CD4-positive, CD25-positive, alpha-beta regulatory T cell (primary cell): ENCODE measurements at places on chromosomes 4 and X. TPM values are rescaled to one million over a fixed set of nuclear protein-coding genes. Genes with fewer than 3 reads are reported as not detected.

GRCh38 chr4:174460684-174461083 lies 61.6 kb downstream of the HPGD start:
- no peaks in the 10 kb centered on the region for H3K4me1 ChIP-seq
- no peak overlapping the region for H3K27ac ChIP-seq
- no peak overlapping the region for H3K4me3 ChIP-seq
- no peak for DNase-seq

- H3K36me3 ChIP-seq: no peaks in the 10 kb centered on the region
- no peak overlapping the region for H3K4me3 ChIP-seq
- H3K27ac ChIP-seq: no peak overlapping the region
- no peaks in the 10 kb centered on the region for H3K27me3 ChIP-seq
- H3K4me1 ChIP-seq: no peaks in the 10 kb centered on the region
- DNase-seq: no peak
These were observed 645.5 kb upstream of the FAM241A start for GRCh38 chr4:111499706-111500105.

- H3K27me3 ChIP-seq: no peaks in the 10 kb centered on the region
- no peak overlapping the region for H3K27ac ChIP-seq
- no peaks in the 10 kb centered on the region for H3K36me3 ChIP-seq
- no peak overlapping the region for H3K4me3 ChIP-seq
These were observed 69.3 kb downstream of the BTC start for GRCh38 chr4:74724979-74725378.

DNA sequence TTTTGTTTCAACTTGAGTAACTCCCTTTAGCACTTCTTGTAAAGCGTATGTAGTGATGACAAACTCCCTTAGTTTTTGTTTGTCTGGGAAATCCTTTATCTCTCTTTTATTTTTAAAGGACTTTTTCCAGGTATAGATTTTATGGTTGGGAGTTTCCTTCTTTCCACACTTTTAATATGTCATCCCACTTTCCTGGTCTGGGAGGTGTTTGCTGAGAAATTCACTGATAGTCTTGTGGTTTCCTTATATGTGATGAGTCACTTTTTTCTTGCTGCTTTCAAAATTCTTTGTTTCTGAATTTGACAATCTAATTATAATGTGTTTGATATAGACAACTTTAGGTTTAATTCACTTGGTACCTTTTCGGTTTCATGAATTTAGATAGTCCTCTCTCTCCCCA lies 353.9 kb downstream of the GPAT3 start:
- no peaks in the 10 kb centered on the region for H3K4me1 ChIP-seq
- H3K27me3 ChIP-seq: no peaks in the 10 kb centered on the region
- H3K4me3 ChIP-seq: no peak overlapping the region
- H3K36me3 ChIP-seq: no peaks in the 10 kb centered on the region

DNA sequence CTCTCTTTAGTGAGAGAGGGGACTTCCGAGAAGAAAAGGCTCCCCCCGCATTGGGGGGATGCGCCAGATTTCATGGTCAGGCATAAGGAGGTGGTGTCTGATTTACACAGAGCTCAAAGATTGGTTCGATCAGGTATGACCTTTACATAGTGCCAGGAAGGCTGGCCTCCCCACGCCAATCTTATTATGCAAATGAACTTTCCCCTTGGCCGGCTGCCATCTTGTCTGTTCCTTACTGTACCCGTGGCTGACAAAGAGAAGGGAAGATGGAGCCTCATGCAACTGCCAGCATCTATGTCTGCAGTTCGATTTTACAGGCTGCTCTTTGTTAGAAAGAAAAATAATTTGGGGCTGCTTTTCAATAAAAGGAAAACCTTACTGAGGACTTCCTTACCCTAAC lies 197.2 kb downstream of the GPM6A start:
- no peaks in the 10 kb centered on the region for H3K4me1 ChIP-seq
- no peaks in the 10 kb centered on the region for H3K27me3 ChIP-seq
- H3K27ac ChIP-seq: no peak overlapping the region
- no peak overlapping the region for H3K4me3 ChIP-seq
- H3K36me3 ChIP-seq: no peaks in the 10 kb centered on the region
- no peak for DNase-seq

DNA sequence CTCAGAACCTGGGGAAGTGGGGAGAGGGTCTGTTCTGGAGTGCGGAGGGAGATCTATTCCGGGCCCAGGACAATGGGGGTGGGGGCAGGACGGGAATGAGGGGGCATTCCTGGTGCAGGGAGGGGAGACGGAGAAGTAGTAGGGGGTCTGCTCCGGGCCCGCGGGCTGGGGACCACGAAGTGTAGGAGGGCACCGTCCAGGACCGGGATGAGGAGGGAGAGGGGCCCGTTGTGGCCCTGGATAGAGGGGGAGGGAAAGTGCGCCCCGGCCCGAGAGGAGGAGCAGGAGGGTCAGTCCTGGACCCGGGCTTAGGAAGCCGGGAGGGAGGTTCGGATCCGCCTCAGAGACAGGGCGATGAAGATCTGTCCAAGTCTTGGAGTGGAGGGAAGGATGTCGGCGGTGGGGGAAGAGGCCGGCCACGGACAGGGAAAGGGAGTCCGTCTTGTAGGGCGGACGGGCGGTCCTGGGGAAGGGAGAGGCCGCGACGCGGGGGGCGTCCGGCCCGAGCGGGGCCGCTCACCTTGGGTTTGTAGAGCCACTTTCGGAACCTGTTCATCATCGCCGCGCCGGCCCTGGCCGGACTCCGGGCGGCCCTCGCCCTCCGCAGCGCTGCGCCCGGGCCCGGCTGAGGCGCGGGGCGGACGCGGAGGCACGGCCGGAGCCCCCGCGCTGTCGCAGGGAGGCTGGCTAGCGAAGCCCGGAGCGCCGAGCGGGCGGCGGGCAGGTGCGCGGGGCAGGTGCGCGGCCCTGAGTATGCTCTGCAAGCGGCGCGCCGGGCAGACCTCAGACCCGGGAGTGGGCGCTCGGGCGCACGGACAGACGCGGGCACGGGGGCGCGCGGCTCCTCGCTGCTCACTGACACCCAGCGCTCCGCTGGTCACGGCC lies at the start of gene ZFYVE28:
TSS of gene ZFYVE28 (minus strand) at position 881 of the 885 bp plus-strand sequence. CDS start at position 559, 322 bp downstream.
- DNase-seq: peak; percentile 21
- H3K27me3 ChIP-seq: peaks cover 8% of the 10 kb centered on the region
- H3K4me3 ChIP-seq: peak within 1 kb of the TSS; percentile 71
- H3K4me1 ChIP-seq: peaks cover 54% of the 10 kb centered on the region
- no peaks in the 10 kb centered on the region for H3K36me3 ChIP-seq

DNA sequence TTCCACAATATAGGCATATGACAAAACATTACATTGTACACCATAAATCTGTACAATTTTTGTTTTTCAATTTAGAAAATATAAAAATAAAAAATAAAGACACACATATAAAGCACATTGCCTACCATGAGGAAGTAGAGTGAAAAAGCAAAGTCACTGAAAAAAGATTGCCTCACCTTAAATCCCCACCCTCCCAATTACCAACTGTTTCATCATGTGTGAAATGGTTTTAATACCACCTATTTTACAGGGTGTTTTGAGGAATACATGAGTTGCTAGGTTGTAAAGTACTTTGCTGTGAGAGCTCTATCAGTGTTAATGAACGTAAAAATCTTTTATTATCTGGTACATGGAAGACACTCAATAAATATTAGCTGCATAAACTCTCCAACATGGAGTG lies 373.6 kb upstream of the NDST3 start:
- H3K4me1 ChIP-seq: no peaks in the 10 kb centered on the region
- DNase-seq: no peak
- H3K36me3 ChIP-seq: no peaks in the 10 kb centered on the region

DNA sequence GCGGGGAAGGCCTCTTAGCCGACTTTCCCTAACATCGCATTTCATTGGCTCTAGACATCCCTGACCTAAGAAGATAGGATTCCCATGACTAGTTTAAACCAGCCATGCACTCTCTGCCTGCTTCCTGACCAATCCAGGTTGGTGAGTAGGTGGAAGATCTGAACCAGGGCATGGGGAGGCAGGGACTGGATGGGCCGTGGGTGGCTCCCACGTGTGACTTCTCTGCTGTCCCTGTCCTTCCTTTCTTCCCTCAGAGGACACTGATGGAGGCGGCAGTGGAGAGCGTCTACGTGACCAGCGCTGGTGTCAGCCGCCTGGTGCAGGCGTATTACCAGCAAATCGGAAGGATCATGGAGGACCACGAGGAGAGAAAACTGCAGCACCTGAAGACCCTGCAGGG lies 90.7 kb downstream of the EVC start:
- H3K4me3 ChIP-seq: no peak overlapping the region
- H3K4me1 ChIP-seq: no peaks in the 10 kb centered on the region
- no peaks in the 10 kb centered on the region for H3K36me3 ChIP-seq
- DNase-seq: no peak
- no peak overlapping the region for H3K27ac ChIP-seq

DNA sequence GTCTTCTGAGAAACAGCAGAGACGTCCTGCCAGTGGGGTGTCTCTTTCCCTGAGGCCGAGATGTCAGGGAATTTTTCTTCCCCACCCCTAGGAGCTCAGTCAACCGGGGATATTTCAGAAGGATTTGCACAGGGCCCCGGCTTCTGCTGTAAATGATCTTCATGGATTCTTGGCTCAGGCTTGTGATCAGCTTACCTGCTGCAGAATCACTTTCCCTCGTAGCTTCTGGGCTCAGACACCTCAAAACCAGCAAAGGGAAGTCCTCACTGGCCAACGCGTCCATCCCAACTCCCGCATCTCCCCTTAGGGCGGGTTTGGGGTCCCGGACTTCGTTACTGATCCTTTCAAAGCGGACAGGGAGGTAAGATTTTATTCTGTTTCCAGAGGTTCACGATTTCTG lies 212.7 kb downstream of the SHOX start:
- H3K27me3 ChIP-seq: no peaks in the 10 kb centered on the region
- H3K4me3 ChIP-seq: no peak overlapping the region
- H3K27ac ChIP-seq: no peak overlapping the region

GRCh38 chr4:185221491-185221890 lies 12.1 kb downstream of the SNX25 start:
- no peaks in the 10 kb centered on the region for H3K4me1 ChIP-seq
- H3K36me3 ChIP-seq: no peaks in the 10 kb centered on the region
- no peak for DNase-seq
- H3K27ac ChIP-seq: no peak overlapping the region

- no peak overlapping the region for H3K4me3 ChIP-seq
- no peak overlapping the region for H3K27ac ChIP-seq
- H3K36me3 ChIP-seq: no peaks in the 10 kb centered on the region
- H3K27me3 ChIP-seq: no peaks in the 10 kb centered on the region
- H3K4me1 ChIP-seq: no peaks in the 10 kb centered on the region
- no peak for DNase-seq
These were observed 120.8 kb upstream of the HS3ST1 start for GRCh38 chr4:11549525-11549924.

DNA sequence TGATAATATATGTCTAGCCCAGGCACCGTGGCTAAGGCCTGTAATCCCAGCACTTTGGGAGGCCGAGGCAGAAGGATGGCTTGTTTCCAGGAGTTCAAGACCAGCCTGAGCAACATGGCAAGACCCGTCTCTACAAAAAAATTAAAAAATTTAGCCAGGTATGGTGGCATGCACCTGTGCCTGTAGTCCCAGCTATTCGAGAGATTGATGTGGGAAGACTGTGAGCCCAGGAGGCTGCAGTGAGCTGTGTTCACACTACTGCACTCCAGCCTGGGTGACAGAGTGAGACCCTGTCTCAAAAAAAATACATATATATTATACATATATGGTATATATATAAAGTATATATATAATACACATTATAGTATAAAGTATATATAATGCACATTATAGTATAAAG lies 162.0 kb upstream of the MAB21L2 start:
- H3K4me3 ChIP-seq: no peak overlapping the region
- no peaks in the 10 kb centered on the region for H3K4me1 ChIP-seq
- no peak overlapping the region for H3K27ac ChIP-seq
- DNase-seq: no peak

GRCh38 chr4:47075262-47075661 lies 43.9 kb downstream of the GABRB1 start:
- DNase-seq: no peak
- no peak overlapping the region for H3K27ac ChIP-seq
- no peak overlapping the region for H3K4me3 ChIP-seq

GRCh38 chr4:56532239-56532638 lies 26.6 kb downstream of the ARL9 start:
- H3K27ac ChIP-seq: no peak overlapping the region
- peaks cover 9% of the 10 kb centered on the region for H3K4me1 ChIP-seq
- DNase-seq: no peak
- no peak overlapping the region for H3K4me3 ChIP-seq

DNA sequence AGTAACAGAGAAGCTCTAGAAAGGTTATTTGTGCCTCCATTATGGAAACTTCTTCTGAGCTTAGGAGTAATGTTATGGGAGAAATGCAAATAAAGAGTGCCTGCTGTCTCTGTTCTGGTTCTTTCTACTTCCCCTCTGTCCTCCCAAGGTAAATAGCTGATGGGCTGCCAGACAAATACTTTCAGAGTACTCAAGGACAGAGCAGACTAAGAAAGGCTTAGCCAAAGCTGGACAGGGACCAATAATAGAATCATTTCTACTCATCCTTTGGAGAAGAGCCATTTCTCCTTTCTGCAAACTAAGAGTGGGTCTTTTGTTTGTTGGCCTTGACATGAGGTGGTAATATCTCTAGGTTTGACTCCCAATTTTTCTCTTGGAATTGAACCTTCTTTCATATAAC lies 136.1 kb downstream of the MID1IP1 start:
- H3K27ac ChIP-seq: no peak overlapping the region
- H3K4me1 ChIP-seq: no peaks in the 10 kb centered on the region
- no peak for DNase-seq
- no peaks in the 10 kb centered on the region for H3K27me3 ChIP-seq
- no peak overlapping the region for H3K4me3 ChIP-seq

DNA sequence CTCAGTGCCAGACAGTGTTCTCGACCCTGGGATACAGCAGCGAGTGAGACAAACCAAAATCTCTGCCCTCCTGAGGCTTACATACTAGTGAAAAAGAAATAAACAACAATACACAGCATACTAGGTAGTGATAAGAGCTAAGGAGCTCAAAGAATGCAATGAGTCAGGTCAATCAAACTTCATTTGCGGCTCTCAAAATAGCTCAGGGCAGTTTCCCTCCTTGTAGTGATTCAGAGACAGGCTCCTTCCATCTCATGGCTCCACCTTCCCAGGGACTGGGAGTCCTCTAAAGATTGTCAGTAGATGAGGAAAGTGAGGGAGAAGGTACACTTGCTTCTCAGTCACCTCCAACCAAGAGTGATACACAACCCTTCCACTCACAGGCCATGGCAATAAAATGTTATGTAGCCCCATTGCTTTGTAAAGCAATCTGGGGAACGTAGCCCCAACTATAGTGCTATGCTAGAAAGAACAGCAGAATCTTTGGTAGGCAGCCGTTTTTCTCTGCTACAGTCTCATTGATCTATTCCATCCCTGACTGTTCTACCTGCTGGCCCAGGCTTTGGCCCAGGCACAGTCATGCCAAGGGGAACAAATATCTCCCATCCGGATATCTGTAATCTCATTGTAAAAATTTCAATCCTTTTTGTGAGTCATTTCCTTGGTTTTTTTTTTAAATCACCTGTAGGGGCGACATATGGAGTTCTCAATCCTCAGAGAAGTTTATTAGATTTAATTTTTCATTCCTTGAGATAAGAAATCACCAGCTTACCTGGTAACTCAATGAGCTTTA lies 183.1 kb upstream of the S100G start:
- no peak overlapping the region for H3K27ac ChIP-seq
- no peaks in the 10 kb centered on the region for H3K36me3 ChIP-seq
- no peak overlapping the region for H3K4me3 ChIP-seq

Gene SASH3
- 117 TPM for total RNA-seq

Gene RAB33B
- 19.1 TPM for total RNA-seq

Gene GPC3
- 0.44 TPM for total RNA-seq

Gene NAA11
- total RNA-seq: not detected

Gene SLC4A4
- total RNA-seq: not detected

Gene ZDHHC15
- total RNA-seq: 0.54 TPM

Gene SLITRK2
- total RNA-seq: not detected

Gene BEX3
- 29.2 TPM for total RNA-seq

Gene GAGE12D
- total RNA-seq: not detected

Gene HPSE
- 9.1 TPM for total RNA-seq

Gene FAM184B
- not detected for total RNA-seq
